ENCODE measurements at places on chromosomes 7 and 10.

GRCh38 chr7:109986701-109987100 is 1104.2 kb upstream of the LRRN3 start:
- peak; percentile 40 for DNase-seq

- no peak for DNase-seq
These were observed 159.5 kb upstream of the WDR11 start for GRCh38 chr10:120691625-120692024.

DNA sequence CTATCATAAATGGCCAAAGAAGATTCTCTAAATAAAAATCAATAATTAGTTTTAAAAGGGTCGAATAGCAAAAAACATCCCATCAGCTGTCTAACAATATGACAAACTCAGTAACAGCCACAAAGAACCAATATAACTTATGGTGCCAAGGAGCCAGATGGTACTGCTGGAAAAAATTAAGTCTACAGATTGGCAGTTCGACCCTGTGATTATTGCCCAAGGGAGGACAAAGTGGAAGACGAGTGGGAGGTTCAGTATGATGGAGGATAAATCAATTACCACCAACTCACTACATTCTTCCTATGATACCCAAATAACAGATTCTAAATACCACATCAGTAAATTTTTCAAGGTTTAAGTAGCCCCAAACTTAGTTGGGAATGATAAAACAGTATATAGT is 49.0 kb downstream of the SKAP2 start:
- no peak for DNase-seq

DNA sequence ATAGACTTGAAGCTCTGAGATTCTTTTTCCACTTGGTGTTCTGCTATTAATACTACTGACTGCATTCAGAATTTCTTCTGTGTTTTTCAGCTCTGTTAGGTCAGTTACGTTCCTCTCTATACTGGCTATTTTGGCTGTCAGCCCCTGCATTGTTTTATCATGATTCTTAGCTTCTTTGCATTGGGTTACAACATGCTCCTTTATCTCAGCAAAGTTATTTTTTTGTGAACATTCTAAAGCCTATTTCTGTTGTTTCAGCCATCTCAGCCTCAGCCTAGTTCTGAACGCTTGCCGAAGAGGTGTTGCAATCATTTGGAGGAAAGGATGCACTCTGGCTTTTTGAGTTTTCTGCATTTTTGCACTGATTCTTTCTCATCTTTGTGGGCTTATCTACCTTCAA is 201.5 kb upstream of the GNAI1 start:
- no peak for DNase-seq

DNA sequence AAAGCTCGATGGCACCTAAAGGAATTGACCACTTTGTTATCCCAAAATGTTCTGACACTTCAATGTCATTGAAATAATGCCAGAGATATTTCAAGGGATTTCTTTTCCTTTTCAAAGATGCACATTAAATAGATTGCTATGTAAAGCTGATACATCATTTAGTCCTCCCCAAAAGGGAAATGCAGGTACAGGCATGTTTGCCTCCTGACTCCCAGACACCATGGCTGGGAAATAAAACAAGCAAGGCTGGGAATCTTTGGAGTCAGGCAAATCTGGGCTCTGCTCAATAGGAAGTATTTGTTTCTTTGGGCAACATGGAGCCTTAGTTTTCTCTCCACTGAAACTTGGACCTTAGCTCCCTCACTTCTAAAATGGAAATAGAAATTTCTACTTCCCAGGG is 230.8 kb upstream of the LRRTM3 start:
- DNase-seq = no peak

DNA sequence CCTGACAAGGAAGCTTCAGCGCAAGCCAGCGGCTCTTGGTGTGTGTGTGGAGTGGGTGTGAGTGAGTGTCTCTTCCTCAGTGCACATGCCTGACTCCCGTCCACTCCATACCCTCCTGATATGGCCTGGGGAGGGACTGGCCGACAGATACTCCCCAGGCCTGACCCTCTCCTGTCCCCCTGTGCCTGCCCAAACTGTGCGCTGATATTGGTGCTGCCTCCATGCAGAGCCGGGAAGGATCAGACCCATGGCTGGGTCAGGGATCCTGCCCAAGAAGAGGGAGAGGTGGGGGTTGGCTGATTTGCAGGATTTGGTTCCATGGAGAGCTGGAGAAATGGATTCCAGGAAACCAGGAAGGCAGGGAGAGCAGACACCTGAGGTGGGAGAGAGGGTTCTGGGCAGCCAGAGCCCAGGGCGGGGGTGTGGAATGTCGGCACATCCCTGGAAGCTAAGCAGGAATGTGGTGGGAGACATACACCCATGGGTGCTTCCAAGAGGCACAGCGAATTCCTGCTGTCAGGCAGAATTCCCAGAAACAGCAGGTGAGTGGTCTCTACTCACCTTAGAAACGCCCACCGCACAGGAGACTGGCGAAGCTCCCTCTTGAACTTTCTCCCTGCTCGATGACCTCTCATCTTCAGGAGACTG is 6.3 kb downstream of the CALML5 start:
- no peak for DNase-seq

GRCh38 chr10:26970667-26971066 is 109.9 kb upstream of the ABI1 start:
- no peak for DNase-seq

DNA sequence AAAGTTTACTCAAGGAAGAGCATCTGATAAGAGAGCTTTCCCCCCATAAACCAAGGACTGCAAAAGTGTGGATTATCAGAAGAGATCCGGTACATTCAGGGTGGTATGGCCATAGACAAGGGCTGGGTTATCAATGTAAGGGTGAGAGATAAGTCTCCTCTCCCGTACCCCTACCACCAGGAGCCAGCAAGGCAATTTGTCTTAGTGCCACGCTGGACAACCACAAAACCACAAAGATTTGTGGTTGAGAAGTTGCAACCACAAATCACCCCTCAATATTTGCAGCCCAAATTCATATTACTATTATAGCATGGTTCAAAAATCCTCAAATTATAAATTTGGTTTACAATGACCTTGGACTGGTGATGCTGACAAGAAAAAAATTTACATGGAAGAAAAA is 2.3 kb upstream of the ZSCAN25 start:
- DNase-seq = no peak

GRCh38 chr10:49081547-49082275 is 33.6 kb downstream of the VSTM4 start:
- DNase-seq = peak; percentile 77

DNA sequence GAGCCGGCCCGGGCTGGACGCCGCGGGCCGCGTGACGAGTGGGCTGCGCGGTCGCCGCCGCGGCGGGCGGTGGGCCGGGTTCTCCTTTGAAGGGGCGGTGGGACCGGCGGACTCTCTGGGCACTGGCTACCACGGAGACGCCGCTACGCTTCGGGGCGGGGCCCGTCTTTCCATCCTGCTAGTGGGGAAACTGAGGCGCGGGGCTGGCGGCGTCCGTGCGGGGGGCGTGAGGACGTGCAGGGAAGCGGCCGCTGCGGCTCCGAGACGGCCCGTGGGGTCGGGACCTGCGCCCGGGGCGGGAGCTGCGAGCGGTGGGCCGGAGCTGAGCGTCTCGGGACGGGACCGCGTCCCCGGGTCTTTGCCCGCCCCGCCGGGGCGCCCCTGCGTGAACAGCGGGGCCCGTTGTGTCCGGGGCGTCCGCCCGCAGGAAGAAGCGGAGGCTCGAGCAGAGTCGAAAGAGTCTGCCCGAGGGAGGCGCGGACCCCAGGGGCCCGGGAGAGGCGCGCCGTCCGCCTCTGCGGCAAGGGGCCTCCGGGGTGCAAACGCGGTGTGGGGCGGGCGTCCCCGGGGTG is 548 bp upstream of the BNIP3 start:
- no peak for DNase-seq

- no peak for DNase-seq
These were observed 191.3 kb upstream of the RHOBTB1 start for GRCh38 chr10:61135276-61135721.

DNA sequence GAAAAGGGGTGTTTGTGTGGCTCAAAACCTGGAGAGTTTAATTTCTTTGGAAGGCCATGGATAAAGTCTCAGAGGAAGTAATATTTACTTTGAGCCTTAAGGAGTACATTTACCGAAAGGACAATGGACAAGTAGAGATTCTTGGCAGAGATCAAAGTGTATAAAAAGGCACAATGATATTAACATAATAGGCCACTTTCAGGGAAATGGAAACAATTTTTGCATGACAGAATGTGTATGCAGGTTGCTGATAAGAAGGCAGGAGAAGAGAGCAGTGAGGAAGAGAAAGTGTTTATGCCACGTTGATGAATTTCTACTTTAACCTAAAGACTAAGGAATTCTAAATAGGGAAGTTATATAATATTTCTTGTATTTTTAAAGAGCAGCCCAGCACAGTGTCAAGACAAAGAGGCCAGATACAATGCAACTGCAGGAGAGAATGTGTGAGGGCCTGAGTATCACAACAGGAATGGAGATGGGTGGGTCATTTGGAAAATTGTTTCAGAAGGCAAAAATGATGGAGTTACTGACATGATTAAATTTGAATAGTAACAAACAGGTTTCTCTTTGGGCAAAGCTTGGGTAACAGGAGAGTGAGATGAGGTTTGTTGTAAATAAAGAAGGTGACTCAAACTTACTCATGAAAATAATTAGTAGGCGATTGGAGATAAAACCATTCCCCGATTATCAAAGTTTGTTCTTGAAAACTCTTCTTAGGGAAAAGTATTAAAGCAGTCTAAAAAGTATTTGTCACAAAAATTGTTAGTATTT is 84.1 kb downstream of the THSD7A start:
- DNase-seq = no peak

DNA sequence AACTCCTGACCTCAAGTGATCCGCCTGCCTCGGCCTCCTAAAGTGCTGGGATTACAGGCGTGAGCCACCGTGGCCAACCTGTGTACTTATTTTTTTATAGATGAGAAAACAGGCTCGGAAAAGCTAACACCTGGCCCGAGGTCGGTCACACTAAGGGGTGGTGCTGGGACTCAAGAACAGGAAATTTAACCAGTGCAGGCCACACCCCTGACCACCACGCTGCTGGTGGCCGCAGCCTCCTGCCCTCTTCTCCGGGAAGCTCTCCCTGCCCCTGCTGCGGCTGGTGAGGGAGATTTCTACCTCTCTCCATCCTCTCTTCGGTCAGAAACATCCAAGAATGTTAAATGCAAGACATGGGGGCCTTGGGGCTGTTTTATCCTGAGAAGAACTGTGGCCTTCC is 63.2 kb downstream of the TNRC18 start:
- no peak for DNase-seq

DNA sequence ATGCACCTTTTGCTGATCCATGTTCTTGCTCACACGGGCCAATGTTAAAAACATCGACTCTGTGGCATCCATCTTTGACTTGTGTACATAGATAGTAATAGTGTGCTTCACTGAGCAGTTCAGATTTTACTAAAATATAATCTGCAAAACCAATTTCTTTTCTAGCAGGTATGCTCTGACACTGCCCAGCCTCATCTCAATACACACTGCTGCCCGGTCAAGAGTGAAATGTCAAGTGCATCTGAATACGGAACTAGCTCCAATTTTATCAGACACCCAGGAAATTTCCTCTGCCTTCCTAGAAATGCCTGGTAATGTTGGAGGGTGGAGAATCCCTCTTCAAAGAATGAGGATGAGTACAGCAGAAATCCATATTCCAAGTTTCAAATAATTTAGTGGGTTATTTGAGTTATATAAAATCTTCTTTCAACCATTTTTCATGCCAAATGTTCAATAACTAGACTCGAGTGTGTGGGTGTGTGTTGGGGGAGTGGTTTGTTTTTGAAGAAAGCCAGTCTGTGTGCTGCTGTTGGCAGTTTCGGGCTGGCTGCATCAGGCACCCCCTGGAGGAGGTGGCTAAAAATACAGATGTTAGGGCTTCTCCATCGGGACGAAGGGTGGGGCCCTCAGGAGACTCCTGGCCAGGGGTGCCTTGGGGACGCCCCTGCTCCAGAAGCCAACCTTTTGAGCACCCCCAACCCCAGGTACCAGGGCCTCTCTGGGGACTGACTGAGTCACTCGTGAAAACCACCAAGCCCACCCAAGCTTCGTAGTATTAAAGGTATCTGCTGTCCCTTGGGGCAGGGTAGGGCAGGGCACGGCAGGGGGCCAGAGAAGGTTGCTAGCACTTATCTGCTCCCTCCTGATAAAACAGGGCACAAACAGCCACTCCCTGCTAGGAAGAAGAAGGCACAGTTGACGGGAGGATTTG is 15.4 kb downstream of the CTBP2 start:
- no peak for DNase-seq

- no peak for DNase-seq
These were observed 166.4 kb downstream of the C7orf25 start for GRCh38 chr7:42745357-42746059.

DNA sequence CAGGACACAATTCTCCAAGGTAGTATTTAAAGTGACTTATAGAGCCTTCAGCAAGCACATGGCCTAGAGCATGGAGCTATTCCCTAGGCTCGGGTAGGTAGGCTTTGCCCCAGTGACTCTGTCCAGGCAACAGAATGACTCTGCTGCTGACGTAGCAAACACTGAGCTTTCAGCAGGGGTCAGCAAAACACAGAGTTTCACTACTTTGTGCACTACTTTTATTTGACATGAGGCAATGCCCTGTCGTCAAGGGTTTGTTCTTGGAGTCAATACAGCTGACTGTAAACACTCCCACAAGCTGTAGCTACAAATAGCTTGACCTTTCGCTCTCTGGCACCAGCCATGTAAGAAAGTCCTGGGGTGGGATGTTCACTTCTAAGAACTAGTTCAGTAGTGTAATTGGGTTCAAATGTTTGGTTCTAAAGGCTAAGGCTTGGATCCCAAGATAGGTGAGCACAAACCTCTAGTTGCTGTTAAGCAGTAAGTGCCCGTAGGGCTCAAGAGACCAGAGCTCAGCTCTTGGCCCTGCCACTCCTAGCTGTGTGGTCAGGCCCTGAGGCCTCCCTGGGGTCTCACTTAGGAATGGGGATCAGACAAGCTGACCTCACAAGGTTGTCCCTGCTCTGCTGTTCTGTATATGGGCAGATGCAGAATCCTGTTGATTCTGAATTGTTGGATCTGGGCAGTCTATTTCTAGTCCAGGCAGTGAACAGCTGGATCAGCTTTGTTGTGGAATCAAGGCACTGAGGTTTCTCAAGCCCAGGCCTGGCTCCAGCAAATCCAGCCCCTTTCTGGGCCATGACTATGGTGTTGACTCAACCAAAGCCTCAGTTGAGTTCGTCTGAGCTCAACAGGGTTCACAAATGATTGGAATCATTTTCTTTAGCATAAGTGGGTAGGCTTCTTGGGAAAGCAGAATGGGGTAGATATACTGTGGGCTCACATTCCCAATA is 10.7 kb downstream of the NODAL start:
- DNase-seq = no peak

GRCh38 chr7:19709249-19709578 is 377 bp upstream of the POLR1F start:
- no peak for DNase-seq

GRCh38 chr7:88111140-88111743 is 108.6 kb downstream of the SRI start:
- DNase-seq = peak; percentile 32

GRCh38 chr7:100785878-100786277 is 41.4 kb downstream of the EPHB4 start:
- no peak for DNase-seq

All from smooth muscle cell of the brain vasculature (primary cell).